Neuronal stem cell (in vitro differentiated cells): ENCODE measurements at places on chromosomes 11 and 22.
A peak's percentile ranks its signal among the peaks of the same experiment; 100 is the strongest.

GRCh38 chr11:114291381-114291780 is 4.8 kb upstream of the NNMT start:
- no peak for DNase-seq

DNA sequence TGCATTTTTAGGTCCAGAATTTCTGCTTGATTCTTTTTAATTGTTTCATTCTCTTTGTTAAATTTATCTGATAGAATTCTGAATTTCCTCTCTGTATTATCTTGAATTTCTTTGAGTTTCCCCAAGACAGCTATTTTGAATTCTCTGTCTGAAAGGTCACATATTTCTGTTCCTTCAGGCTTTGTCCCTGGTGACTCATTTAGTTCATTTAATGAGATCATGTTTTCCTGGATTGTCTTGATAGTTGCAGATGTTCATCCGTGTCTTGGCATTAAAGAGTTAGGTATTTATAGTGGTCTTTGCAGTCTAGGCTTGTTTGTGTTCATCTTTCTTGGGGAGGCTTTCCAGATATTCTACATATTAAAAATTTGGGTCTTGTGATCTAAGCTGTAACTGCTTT is 694.8 kb upstream of the CCDC179 start:
- no peak for DNase-seq

GRCh38 chr22:33401291-33401690 is 343.1 kb upstream of the SYN3 start:
- no peak for DNase-seq

- DNase-seq = no peak
Observed at GRCh38 chr22:41578818-41579217, 10.8 kb downstream of the PMM1 start.

GRCh38 chr11:82403640-82404305 is 329.9 kb downstream of the FAM181B start:
- DNase-seq = no peak

DNA sequence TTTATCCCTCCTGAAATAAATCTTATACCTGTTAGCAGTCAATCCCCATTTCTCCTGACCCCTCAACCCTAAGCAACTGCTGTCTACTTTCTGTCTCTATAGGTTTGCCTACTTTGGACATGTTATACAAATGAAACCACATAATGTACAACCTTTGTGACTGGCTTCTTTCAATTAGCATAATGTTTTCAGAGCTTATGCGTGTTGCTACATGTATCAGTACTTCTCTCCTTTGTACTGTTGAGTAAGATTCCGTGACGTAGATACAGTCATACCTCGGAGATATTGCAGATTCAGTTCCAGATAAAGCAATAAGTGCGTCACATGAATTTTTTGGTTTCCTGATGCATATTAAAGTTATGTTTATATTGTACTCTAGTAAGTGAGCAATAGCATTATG is 127.3 kb downstream of the MORC2 start:
- no peak for DNase-seq

- no peak for DNase-seq
Observed at GRCh38 chr11:108591893-108592292, 1.7 kb downstream of the EXPH5 start.

DNA sequence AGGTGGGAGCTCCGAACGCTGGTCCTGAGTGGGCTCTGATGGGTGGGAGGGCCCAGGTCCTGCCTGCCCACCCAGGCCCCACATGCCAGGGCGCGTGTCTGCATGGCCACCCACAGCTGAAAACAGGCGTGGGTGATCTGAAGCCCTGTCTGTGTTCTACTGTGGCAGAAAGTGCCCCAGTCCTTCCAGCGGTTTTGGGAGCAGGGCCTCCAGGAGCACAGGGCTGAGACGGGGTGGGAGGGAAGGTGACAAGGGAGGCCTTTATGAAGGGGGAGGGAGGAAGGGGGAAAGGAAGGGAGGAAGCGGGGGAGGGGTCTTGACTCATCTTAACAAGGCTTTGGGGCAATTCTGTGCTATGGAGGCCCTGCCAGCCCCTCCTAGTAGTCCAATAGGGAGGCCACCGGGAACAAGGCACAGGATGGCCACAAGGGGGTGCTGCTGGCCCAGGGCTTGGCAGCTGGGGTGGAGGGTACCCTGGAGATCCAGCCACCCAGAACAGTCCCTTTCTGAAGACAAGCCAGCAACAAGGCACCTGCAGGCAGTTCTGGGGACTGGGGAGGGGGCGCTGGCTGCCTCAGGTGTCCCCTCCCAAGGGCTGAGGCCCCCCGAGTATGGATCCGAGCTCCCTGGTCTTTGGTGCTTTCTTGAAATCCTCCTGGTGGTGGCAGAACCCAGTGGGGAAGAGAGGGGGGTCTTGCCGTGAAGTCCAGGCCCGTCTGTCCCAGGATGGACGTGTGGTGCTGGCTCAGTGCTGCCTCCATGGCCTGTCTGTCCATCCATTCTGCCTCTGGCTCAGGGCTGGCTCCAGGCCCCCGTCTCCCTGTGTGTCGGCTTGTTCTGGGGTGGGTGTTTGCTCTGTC is 6.3 kb upstream of the FADS3 start:
- peak; percentile 74 for DNase-seq

- no peak for DNase-seq
Observed at GRCh38 chr22:42202669-42203068, 67.8 kb downstream of the TCF20 start.

DNA sequence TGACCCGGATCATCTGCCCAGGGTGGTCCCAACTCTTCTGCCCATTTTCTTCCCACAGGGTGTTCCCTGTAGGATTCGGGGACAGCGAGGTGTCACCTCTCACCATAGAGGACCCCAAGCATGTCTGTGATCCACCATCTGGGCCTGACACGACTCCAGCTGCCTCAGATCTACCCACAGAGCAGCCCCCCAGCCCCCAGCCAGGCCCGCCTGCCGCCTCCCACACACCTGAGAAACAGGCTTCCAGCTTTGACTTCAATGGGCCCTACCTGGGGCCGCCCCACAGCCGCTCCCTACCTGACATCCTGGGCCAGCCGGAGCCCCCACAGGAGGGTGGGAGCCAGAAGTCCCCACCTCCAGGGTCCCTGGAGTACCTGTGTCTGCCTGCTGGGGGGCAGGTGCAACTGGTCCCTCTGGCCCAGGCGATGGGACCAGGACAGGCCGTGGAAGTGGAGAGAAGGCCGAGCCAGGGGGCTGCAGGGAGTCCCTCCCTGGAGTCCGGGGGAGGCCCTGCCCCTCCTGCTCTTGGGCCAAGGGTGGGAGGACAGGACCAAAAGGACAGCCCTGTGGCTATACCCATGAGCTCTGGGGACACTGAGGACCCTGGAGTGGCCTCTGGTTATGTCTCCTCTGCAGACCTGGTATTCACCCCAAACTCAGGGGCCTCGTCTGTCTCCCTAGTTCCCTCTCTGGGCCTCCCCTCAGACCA is 24.0 kb downstream of the CSF2RB start:
- no peak for DNase-seq
